GM23248 (cell line): ENCODE measurements at places on chromosomes 12 and 14.

- DNase-seq = no peak
These were observed 133.4 kb downstream of the ACSS3 start for GRCh38 chr12:81211306-81211705.

- peak; percentile 7 for DNase-seq
These were observed 62.9 kb upstream of the VSX2 start for GRCh38 chr14:74176400-74176793.

DNA sequence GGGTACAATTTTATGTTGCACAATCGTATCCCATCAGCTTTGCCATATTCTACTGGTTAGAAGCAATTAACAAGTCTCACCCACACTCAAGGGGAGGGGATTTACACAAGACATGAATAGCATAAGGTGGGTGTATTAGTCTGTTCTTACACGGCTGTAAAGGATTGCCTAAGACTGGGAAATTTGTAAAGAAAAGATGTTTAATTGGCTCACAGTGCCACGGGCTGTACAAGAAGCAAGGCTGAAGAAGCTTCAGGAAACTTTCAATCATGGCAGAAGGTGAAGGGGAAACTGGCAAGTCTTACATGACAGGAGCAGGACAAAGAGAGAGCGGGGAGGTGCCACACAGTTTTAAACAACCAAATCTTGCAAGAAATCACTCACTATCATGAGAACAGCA, 231.8 kb upstream of the AMIGO2 start:
- no peak for DNase-seq

DNA sequence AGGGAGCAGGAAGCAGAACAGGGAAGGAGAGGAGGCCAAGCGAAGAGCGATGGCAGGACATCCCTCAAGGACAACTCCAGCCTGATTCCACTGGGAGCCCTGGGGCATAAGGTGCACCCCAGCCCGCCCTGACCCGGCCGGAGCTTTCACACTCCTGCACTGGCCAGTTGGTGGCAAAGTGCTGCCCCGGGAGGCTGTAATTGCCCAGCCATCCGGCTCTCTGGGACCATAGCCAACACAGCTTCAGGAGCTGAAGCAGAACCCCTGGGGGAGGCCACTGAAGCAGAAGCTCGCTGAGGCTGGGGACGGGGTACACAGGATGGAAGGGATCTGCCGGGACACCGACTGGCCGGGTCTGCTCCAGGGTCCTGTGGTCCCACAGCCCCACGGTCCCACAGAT, 41.9 kb upstream of the BEGAIN start:
- no peak for DNase-seq

- no peak for DNase-seq
These were observed 14.1 kb downstream of the IFT43 start for GRCh38 chr14:75999511-76000190.

DNA sequence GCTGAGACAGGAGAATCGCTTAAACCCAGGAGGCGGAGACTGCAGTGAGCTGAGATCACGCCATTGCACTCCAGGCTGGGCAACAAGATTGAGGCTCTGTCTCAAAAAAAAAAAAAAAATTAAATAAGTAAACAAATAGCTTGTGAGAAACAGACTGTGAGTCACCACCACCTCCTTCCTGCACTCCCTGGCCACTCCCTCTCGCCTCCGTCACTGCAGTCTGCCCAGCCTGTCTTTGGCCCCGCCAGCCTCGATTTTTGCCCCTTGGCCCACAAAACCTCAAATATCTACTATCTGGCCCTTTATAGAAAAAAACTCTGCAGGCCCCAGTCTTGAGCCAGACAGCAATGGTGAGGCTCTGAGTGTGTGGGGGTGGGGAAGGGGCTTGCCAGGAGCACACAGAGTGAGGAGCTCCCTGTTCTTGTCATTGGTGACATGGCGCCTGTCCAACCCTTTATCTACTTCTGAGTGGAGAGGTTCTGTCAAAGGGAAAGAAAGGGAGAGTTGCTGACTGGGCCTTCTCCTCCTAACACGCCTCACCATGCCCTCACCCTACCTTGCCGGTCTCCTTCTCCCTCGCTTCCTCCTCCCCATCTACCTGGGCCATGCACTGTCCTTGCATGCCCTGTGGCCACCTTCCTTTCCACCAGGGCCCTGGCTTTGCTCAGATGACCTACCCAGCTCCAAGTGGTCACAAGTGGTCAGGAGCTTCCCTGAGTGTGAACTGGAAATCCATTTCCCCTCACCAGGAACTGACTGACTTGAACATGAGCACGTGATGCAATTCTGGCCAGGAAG, 22.1 kb downstream of the LGMN start:
- DNase-seq = peak; percentile 94

DNA sequence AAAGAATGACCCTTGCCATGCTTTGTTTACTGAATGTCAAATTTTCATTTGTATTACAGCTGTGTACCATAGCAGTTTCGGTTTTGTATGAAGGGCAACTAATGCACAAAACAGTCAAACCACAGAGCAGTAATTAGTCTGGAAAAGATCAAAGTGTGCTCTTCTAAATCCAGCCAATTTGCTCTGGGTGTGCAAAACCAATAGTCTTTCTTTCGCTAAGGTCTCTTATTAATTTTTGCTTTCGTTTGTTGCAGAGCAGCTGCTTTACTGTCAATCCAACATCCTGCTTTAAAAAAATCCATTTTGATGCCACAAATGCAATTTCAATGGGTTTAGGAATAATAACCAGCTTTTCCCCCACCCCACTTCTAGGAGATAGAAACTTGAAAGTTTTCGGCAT, 114.2 kb downstream of the BRMS1L start:
- DNase-seq = peak; percentile 9

GRCh38 chr14:104246401-104247335, 108.3 kb downstream of the KIF26A start:
- DNase-seq = no peak

GRCh38 chr14:59229653-59230406, 41.4 kb downstream of the DAAM1 start:
- DNase-seq = no peak

DNA sequence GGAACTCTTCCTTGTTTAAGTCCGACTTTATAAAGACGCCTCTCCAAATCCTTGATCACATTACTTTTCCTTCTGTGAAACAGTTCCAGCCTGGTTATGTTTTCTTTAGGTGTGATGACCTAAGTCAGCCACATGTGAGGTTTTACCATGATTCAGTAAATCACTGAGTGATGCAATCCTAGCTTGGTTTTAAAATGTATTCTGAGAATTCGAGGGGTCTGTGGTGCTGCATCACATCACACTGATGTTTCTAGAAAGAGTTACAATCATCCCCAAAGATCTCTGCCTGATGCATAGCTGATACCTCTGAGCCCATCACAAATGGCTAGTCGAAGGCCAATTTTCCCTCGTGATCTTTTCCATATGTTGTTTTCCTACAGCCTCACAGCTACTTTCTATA, 152.7 kb downstream of the ANO2 start:
- peak; percentile 12 for DNase-seq

DNA sequence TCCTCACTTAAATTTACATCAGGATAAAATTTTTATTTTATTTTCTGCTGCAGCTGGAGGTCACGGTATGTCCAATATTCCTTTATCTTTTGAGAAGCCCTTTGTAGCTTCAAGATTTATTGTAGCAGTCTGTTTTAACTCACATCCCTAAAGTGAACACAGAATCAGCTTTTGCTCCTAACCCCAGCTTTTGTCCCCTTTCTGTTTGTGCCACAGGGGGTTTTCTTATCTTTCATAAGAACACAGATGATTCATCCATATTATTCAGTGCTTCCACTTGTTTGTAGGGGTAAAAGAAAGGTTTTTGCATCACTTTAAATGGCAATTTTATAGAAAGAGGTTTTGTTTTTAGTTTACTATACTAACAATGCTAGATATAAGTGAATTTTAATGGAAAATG, 21.8 kb upstream of the PIK3C2G start:
- peak; percentile 23 for DNase-seq

DNA sequence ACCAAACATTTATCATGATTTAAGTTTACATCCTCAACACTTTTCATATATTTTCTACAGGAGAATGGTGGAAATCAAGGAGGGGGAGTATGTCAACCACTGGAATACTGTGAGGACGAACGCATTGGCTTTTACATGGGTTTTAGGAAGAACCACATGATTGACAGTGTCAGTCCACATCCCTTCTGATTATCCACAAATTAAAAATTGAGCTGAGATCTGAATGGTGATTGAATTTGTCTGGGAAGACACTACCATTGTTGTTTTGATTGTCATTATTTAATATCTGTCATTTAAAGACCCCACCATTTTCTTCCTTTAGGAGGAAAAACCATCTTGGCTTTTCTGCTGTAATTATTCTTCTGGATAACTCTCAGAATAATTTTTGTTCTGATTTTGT, 31.3 kb upstream of the KLRF1 start:
- no peak for DNase-seq

- no peak for DNase-seq
These were observed 88.4 kb downstream of the POLR3B start for GRCh38 chr12:106445959-106446358.

GRCh38 chr12:106138633-106139421, at the start of gene NUAK1:
Gene NUAK1 (minus strand): TSS chr12:106138954. CDS start chr12:106138653, 301 bp downstream.
- peak; percentile 83 for DNase-seq

DNA sequence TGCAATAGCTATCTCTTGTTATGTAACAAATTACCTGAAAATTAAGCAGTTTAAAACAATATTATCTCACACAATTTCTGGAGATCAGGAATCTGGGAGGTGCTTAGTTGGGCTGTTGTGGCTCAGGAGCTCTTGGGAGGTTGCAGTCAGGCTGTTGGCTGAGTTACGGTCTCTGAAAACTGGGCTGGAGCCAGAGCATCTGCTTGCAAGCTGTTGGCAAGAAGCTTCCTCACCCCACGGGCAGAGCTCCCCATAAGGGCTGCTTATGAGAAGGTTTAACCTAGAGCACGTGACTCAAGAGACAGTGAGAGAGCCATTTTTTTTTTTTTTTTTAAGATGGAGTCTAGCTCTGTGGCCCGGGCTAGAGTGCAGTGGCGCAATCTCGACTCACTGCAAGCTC, 346.8 kb downstream of the ATP23 start:
- DNase-seq = no peak

DNA sequence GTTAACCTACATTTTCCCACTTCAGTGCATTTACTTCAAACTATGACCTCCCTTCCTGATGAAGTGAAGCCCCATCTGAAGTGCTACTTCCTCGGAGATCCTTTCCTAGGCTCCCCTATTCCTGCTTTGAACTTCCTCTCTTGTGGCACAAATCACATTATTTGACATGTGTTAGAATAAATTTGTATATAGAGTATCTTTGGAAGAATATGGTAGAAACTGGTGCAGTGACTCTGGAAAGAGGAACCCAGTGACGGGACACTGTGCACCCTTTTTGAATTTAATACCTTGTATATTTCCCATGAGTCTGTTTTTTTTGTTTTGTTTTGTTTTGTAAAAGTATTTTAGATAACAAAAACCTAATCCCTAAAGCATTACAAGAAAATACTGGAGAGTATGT, 66.4 kb upstream of the SRSF5 start:
- no peak for DNase-seq

DNA sequence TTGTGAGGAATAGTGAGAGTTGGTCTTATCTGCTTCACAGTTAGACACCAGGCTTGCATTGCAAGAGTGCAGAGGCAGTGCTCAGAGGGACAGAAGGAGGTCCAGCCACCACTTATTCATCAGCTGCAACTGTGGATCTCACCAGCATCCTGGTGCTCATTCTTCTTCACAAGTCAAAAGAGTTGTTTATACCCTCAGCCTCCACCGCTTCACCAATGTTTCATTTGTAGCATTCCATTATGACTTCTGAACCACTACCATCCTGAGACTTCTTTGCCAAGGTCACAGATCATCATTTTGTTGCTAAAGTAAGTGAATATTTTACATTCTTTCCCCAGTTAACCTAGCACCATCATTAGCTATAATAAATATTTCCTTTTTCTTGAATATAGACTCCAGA, 230.5 kb upstream of the KITLG start:
- DNase-seq = no peak

- no peak for DNase-seq
These were observed 99.6 kb downstream of the PTPN11 start for GRCh38 chr12:112518365-112518735.

GRCh38 chr14:72704502-72704901, 189.4 kb downstream of the DPF3 start:
- peak; percentile 35 for DNase-seq

GRCh38 chr12:8527250-8528130, 13.2 kb downstream of the CLEC4E start:
- no peak for DNase-seq
